Activated CD8-positive, alpha-beta memory T cell treated with anti-CD3 and anti-CD28 coated beads, Interleukin-2, amount 10 ng/mL, durations not matched to agents 7 days and 5 days (primary cell): ENCODE measurements at places on chromosomes 3 and 15.

- H3K27ac ChIP-seq = no peak overlapping the region
- peaks cover 6% of the 10 kb centered on the region for H3K4me1 ChIP-seq
- peaks cover 17% of the 10 kb centered on the region for H3K27me3 ChIP-seq
- no peak overlapping the region for H3K4me3 ChIP-seq
- DNase-seq = no peak
These were observed 10.7 kb upstream of the CSPG4 start for GRCh38 chr15:75723171-75723846.

GRCh38 chr3:19221081-19221480 is 72.8 kb downstream of the KCNH8 start:
- DNase-seq = no peak
- H3K4me1 ChIP-seq = no peaks in the 10 kb centered on the region
- no peaks in the 10 kb centered on the region for H3K36me3 ChIP-seq
- H3K4me3 ChIP-seq = no peak overlapping the region
- no peak overlapping the region for H3K27ac ChIP-seq

- no peak overlapping the region for H3K4me3 ChIP-seq
- no peak overlapping the region for H3K27ac ChIP-seq
- no peaks in the 10 kb centered on the region for H3K36me3 ChIP-seq
- H3K4me1 ChIP-seq = peaks cover 4% of the 10 kb centered on the region
- peaks cover 17% of the 10 kb centered on the region for H3K27me3 ChIP-seq
These were observed 39.4 kb downstream of the ACP3 start for GRCh38 chr3:132356568-132356967.

GRCh38 chr15:38882221-38882620 is 317.6 kb upstream of the RASGRP1 start:
- H3K36me3 ChIP-seq = no peaks in the 10 kb centered on the region
- no peak overlapping the region for H3K27ac ChIP-seq
- peaks cover 21% of the 10 kb centered on the region for H3K27me3 ChIP-seq
- DNase-seq = no peak

GRCh38 chr15:62672268-62672667 is 370.3 kb upstream of the TPM1 start:
- no peak overlapping the region for H3K27ac ChIP-seq
- DNase-seq = no peak
- no peaks in the 10 kb centered on the region for H3K36me3 ChIP-seq
- no peaks in the 10 kb centered on the region for H3K4me1 ChIP-seq

DNA sequence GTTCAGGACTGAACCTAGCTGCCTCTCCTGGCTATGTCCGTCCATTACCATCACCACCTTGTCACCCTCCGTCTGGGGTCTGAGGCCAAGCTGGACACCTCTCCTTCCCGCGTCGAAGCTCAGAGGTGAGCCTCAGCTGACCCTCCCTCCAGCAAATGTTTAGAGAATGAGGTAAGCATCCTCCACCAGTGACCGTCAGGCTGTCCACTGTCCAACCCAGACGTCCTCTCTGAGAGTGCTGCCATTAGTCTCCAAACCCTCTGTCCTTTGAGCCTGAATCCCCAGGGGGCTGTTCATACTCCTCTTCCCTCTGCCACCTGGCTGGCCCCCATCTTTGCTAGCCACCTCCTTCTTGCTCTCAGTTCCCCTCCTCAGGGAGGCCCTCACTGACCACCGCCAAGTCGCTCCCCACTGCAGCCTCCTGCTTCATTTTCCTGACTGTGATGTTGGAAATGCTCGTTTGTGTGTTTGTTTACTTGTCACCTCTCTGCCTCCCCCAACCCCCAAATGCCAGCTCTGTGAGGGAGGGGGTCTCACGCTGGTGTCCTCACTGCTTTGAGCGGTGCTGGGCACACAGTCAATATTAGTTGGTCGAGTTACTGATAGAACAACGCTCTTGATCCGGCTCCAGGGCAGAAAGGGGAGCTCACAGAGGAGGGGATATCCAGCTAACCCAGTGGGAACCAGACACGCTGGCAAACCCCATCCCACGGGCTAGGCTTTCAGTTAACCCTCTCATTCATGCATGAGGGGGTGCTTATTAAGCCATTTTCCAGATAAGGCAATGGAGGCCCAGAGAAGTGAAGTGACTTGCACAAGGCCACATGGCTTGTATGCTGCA is 64.9 kb downstream of the IQSEC1 start:
- H3K27ac ChIP-seq = peak overlapping the region; percentile 100
- peaks cover 81% of the 10 kb centered on the region for H3K4me1 ChIP-seq
- H3K27me3 ChIP-seq = no peaks in the 10 kb centered on the region
- H3K4me3 ChIP-seq = no peak overlapping the region
- DNase-seq = no peak

GRCh38 chr3:99315896-99316295 is 322.5 kb upstream of the COL8A1 start:
- H3K36me3 ChIP-seq = no peaks in the 10 kb centered on the region
- no peak for DNase-seq
- H3K27me3 ChIP-seq = no peaks in the 10 kb centered on the region
- H3K27ac ChIP-seq = no peak overlapping the region
- no peaks in the 10 kb centered on the region for H3K4me1 ChIP-seq

- H3K4me3 ChIP-seq = no peak overlapping the region
- no peaks in the 10 kb centered on the region for H3K4me1 ChIP-seq
- H3K27me3 ChIP-seq = no peaks in the 10 kb centered on the region
- H3K27ac ChIP-seq = no peak overlapping the region
These were observed 117.2 kb upstream of the LRRC3B start for GRCh38 chr3:26505399-26505798.

GRCh38 chr3:27509376-27509775 is 25.2 kb upstream of the SLC4A7 start:
- no peak overlapping the region for H3K4me3 ChIP-seq
- no peaks in the 10 kb centered on the region for H3K36me3 ChIP-seq
- no peak for DNase-seq

DNA sequence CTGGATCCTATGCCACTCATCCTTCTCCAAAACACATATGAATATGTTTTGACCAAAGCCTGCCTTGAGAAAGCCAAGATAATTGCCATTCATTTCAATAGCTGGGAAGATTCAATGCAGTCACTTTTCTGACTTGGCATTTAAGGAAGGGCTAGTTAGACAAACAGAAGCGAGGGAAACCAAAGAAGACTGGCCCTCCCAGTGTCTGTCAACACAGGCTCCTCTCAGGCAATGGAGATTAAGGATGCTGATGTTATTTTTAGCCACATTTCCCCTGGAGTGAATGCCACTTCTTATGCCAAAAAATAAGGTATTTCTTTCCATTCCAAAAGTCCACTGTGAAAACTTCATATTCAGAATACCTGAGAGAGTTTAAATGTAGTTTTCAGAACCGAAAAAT is 101.7 kb downstream of the P3H2 start:
- peaks cover 11% of the 10 kb centered on the region for H3K27me3 ChIP-seq
- no peak for DNase-seq
- no peaks in the 10 kb centered on the region for H3K4me1 ChIP-seq
- no peak overlapping the region for H3K4me3 ChIP-seq
- H3K27ac ChIP-seq = no peak overlapping the region

DNA sequence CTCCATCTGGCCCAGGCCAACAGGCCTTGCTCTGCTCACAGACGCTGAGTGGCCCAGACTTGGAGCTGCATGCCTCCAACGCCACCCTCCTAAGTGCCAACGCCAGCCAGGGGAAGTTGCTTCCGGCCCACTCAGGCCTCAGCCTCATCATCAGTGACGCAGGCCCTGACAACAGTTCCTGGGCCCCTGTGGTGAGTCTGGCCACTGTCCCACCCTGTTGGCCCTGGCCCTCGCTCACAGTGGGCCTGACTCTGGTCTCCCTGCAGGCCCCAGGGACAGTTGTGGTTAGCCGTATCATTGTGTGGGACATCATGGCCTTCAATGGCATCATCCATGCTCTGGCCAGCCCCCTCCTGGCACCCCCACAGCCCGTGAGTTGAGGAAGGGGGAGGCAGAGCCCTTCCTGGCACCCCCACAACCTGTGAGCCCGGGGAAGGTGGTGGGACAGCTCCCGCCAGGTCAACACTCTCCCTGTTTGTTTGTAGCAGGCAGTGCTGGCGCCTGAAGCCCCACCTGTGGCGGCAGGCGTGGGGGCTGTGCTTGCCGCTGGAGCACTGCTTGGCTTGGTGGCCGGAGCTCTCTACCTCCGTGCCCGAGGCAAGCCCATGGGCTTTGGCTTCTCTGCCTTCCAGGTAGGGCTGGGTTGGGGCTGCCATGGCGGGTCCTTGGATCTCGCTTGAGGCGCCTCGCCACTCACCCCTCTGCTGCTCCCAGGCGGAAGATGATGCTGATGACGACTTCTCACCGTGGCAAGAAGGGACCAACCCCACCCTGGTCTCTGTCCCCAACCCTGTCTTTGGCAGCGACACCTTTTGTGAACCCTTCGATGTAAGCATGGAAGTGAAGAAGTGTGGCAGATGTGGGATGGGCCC is 10.0 kb downstream of the NT5DC2 start:
- no peak overlapping the region for H3K4me3 ChIP-seq
- no peaks in the 10 kb centered on the region for H3K27me3 ChIP-seq
- no peak overlapping the region for H3K27ac ChIP-seq

DNA sequence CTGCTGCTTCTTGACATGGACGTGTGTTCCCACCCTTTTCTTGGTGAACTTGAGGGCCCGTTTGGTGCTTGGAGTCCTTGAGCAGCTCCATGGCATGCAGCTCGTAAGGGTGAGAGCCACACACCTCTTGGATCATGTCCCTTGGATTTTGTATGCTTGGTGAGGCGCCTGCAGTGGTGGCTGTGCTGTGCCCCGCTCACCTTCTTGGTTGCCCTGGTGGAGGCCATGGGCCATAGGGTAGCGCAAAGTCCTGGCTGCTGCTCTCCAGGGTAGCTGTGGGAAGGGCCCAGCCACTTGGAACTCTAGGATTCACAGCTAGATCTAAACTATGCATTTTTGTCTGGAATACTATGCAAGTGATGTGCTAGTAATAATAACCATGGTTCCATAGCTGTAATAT is 26.7 kb upstream of the DPPA4 start:
- DNase-seq = no peak
- H3K27ac ChIP-seq = no peak overlapping the region
- no peak overlapping the region for H3K4me3 ChIP-seq
- no peaks in the 10 kb centered on the region for H3K36me3 ChIP-seq
- no peaks in the 10 kb centered on the region for H3K4me1 ChIP-seq

DNA sequence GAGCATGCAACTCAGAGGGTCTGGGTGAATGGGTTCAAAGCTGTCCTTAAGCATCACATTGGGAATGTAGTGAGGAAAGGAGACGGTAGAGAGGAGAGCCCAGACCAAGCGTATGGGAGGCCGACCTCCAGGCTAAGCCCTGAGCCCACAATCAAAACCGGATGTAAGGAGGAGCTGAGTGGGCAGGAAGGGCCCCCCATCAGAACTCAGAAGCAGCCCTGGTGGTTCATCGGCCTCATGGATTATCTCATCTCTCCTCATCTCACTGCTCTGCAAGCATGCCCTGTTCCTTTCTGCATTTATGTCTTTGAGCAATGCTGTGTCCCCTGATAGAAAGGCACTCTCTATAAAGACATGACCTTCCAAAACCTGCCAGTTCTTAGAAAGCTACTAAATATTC is 6.2 kb downstream of the HDC start:
- peak overlapping the region; percentile 22 for H3K4me3 ChIP-seq
- peak; percentile 58 for DNase-seq
- H3K27me3 ChIP-seq = no peaks in the 10 kb centered on the region
- H3K4me1 ChIP-seq = peaks cover 70% of the 10 kb centered on the region
